Tibial nerve (tissue), 4 donors: ENCODE measurements at places on chromosomes 5 and 9.

DNA sequence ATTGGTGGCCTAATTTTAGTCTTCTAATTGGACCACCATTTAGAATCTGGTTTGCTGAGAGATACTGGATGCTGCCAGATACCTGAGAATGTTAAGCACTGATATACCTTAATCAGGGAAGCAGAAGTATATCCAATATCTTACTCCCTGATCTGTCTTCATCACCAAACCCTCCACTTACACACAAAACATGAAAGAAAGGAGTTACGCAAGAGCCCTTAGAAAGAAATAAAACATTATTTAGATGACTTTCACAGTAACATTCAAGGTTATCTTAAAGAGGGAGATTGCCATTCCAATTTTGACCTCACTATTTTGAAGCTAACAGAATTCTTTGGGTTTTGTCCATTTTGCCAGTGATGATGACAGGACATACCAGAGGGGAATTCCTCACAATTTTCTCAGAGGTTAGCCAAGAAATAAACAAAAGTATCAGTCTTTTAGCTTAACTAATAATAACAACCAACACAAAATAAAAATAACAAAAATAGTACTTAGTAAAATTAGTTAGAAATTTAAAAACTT lies 496.1 kb downstream of the NFIB start:
- DNase-seq, result no peak

DNA sequence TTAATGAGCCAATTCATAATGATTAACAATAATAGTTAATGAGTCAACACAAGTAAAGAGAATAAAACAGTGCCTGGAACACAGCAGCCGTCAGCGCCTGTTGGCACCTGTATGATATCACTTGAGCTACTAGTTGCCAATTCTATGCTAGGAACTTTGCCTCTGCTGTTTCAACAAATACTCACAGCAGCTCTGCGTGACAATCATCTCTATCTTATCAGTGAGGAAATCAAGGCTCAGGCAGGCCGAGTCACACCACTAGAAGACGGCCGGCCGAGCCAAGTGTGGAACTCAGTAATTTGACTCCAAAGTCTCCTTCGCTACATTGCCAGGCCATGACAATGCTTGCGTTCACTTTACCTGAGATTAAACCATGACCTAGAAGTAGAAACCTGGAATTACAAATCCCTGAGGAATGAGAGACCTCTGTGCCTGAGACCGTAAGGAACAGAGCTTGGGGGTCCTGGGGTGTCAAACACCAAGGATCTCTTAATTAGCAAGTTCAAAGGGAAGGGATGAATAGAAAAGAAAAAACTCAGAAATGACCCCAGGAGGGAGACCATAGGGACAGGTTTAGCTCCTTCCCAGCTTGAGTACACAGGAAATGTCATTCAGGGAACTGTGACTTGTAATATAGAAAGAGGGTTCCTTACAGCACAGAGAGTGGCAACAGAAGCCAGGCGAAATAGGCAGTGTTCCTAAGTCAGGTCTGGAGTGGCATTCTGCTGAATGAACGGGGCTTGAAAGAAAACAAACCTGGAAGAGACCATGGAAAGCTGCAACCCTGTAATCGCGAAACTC lies 109.1 kb downstream of the SUSD1 start:
- no peak for DNase-seq

DNA sequence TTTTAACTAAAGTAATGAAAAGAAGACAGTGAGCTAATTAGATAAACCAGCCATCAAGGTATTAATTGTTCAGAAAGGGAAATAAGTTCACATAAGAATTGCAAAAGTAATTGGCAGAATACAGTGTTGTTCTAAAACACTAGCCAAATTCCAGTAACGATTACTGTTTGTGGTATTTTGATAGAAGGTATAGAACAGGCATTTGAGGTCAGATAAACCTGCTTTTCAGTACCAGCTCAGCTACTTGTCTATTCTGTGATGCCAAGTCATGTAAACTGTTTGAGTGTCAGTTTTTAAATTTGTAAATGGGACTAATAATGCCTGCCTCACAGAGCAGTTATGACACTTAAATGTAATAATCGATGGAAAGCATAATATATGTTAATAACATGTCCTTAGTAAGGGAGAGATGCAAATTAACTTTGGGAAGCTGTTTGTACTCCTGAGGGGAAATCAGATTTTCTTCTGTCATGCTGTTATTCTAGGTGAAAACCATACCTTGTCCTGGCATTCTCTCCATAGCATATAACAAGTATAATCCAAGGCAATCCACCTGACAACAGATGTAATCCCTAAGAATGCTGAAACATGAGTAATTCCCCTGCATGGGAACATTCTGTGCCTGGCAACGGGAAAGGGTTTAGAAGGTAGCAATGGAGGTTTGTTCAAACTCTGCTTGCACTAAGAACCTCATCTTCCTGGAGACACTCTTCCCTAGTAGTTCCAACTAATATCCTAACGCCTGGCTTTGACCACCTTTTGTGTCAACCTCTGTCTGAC lies 509.5 kb upstream of the PAPPA start:
- DNase-seq, result no peak

DNA sequence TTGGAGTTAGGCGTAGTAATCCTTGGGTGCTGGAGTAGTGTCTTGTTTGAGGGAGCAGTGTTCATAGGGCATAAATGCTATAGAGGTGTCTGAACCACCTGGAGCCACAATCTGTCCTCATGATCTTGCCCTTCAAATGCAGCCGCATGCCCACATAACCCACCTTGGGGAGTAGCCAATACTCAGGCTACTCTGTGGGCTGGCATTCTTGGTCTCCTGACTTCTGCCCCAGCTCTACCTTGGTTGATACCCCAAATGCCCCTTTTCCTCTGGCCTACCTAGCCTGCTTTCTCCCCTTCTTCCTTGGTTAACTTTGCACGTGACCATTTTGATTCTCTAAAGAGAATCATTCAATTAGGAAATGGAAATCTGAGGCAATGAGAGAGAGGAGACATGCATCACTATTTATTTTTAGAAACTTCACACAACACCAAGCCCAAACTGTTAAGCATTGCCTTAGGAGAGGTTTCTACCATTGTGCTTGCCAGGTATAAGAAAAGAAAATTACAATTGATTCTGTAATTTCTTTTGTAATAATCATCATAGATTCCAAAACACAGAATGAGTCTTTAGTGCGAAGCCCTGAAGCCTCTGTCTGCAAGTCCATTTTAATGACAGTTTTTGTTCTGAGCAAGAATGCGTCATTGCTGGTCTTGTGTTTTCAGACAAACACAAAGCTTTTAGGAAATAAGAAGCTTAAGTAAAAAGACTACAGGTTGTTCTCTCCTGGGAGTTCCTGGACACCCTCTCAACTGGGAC lies 135.2 kb downstream of the C9orf152 start:
- DNase-seq, result no peak

GRCh38 chr5:179418972-179419371 lies 73.7 kb upstream of the ADAMTS2 start:
- DNase-seq, result no peak

- DNase-seq, result no peak
These were observed 354.8 kb downstream of the NTRK2 start for GRCh38 chr9:85024374-85024773.

DNA sequence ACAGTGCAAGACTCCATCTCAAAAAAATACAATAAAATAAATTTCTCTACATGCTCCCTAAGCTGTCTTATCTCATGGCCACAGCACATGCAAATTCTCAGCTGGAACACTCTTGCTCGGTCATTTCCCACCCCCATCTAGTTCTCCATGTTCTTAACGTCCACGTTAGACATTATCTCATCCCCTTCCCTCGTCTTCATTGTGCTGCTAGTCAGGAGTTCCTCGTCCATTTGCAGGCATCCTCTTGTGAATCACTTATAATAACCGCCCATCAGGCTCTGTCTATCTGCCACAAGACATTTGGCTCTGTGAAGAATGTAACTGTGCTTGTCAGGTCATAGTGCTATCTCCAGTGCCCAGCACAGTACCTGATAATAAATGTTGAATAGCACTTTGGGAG lies 32.9 kb upstream of the GOLGA1 start:
- DNase-seq, result no peak

DNA sequence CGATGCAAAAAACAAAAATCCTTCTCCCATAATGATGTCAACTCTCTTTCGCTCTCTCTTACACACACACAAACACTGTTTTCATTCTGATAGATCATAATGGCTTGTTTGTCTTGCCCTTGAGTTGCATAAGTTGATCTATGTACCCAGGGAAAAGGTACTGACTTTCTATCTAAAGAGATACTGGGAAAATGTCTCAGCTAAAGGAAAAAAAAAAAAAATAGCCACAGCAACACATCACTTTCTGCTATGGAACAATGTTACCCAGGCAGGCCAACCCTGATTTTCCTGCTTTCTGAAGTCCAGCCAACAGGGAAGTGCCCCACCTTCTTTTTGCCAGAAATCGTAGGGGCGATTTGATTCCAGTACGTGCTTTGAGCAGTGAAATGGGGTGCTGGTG lies 212.6 kb upstream of the ACTBL2 start:
- DNase-seq, result no peak

DNA sequence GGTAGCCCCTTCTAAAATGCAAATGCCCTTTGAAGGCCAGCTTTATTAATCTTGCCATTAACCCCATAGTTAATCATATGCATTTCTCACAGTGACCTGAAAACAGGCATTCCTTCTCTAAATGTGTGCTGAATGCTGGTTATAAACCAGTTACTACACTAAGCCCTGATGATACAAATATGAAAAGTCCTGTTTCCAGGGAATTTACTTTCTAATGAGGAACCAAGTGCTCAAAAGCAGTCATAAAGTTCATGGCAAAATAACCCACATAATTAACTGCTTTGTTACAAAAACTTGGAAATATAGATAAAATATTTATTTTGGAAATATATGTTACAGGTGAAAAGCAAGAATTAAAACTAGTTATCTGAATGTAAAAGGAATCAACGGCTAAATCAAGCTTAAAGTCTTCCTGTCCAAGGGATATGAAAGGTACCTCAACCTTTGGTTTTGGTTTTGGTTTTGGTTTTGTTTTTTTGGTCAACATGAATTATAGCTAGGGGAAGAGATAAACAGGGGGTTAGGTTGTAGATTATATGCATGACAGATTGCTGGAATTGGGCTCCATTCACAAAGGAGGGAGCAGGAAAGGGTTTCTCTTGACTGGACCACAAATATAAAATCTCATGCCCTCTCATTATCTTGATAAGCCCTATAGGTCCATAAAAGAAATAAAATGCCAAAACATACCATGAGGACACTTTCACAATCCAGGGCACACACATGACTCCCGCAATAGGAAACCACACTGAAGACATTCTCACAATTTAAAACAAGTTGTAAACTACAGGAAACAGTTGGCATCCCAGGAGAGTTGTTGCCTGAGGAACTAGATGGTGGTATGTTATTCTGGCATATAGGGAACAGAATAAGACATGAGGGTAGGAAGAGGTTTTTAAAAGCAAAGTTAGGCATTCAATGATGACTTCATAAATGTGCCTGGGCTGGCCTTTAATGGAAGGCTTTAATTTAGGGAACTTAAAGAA lies 46.7 kb upstream of the MACIR start:
- DNase-seq, result no peak

DNA sequence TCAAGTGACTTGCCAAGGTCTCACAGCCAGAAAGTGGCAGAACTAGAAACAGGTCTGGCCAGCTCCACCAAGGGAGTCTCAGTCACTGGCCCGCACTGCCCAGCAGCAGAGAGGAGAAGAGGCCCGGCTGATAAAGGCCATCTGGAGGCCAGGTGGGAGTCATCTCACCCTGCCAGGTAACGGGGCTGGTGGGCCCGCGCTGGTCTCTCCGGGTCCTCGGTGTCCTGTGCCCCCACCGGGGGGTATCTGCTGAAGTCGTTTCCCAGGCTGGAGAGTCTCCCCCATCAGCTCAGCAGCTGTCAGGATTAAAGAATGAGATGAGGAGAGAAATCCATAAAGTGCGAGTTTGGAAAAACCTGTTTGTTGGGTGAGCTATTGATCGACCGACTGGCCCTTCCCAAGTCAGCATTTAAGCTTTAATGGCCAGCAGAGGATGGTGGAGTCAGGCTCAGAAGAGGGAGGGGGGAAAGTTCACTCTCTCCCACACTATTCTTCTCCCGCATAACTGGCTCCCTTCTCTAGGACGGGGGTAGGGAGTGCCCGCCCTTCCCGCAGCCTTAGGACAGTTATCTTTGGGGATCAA lies 30.3 kb downstream of the LMX1B start:
- no peak for DNase-seq

DNA sequence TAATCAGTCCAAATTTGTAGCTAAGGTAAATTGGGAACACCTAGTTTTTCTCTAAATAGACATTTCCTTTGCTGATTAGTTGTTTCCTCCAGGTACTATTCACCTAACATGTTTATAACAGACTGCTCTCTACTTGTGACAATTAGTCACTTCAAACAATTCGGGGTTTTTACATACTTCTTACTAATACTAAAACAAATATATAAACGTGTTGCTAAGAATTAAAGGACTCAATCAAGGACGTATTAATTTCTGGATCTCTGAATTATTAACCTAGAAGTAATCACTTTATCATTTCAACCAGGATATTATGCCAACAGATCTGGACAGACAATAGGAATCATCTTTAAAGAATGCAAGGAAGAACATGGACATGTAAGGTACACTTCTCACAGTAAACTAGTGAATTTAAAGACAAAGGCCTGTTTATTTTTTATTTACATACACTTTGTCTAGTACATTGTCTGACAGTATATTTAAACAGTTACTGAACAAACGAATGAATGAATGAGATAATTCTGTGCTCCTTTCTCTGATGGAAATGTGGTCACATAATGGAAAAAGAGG lies 22.3 kb downstream of the PJA2 start:
- no peak for DNase-seq

DNA sequence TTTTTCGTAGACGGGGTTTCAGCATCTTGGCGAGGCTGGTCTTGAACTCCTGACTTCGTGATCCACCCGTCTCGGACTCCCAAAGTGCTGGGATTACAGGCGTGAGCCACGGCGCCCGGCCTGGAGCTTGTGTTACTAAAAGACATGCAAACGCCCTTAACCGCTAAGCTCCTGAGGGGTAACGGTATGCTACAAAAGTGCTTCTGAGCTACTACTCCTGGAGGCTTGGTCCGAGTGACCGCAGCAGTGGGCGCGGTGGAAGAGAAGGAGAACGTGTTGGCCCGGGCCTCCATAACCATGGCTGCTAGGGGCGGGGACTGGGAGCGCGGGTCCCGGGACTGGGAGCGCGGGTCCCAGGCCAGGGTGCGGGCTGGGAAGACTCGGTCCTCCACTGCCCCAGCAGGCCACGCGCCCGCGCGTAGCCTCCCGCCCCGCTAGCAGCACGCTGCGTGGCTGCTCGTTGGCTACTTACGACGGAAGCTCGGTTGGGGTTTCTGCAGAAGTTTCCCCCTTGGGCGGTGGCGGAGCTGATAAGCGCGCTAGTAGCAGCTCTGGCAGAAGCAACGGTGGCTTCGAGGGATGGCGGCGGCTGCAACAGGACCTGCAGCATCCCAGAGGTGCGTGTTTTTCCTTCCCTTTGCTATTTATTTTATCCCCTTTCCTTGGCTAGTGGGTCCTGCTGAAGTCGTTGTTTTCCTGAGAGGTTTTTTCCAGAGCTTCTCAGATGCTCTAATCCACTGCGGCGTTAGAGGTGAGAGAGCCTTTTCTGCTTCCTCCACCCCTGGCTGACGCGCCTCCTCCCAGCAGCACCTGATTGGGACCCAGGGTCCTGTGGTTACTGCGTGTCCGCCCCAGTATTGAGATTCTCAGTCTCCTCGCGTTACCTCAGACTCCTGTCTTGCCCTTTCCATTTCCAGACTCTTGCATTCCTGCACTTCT lies 69.2 kb upstream of the CCDC180 start:
- DNase-seq, result peak; percentile 61

GRCh38 chr9:77896938-77897667 lies 134.5 kb downstream of the GNAQ start:
- DNase-seq, result no peak
